ENCODE measurements at places on chromosomes 2 and 18. TPM values are rescaled to one million over a fixed set of nuclear protein-coding genes. Genes with fewer than 3 reads are reported as not detected.

DNA sequence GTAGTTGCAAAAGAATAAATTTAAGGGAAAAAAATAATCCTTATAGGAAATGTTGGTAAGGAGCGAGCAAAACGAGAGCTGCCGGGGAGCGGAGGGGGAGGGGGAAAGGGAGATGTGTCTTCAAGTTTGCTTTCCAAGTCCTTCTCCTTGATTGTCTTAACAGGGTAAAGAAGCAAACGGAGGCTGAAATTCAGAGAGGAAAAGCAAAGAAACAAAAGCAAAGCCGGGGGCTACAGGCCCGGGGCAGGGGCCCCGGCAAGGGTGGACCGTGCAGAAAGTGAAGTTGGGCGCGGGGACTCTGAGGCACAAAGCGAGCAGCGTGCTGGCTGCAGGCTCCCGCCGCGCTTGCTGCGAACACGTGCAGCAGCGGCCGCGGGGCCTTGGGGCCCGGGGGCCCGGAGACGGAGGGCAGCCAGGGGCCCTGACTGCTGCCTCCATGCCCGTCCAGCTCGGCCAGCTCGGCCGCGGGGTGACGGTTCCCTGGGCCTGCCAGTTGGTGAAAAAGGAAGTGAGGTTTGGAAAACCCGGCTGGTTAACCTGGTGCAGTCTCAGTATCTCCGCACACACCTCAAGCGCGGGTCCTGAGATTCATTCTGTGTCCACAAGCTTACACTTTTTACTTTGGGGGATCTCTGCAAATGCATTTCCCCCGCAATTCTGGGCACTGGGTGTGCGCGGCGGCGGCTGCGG is 4.1 kb downstream of the BCL11A start:
- no peak for DNase-seq

GRCh38 chr2:216519154-216519762 is 20.6 kb downstream of the RPL37A start:
- DNase-seq, result peak; percentile 65

DNA sequence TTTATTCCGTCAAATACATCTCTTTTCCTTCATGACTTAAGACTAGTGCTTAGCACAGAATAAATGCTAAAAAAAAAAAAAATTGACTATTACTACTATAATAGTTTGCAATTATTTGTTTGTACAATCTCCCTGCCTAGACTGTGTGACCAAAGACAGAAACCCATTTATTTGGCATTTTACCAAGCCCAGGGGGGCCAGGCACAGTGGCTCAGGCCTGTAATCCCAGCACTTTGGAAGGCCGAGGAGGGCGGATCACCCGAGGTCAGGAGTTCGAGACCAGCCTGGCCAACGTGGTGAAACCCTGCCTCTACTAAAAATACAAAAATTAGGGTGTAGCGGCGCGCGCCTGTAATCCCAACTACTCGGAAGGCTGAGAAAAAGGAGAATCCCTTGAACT is 1.4 kb downstream of the ASB3 start:
- no peak for DNase-seq

DNA sequence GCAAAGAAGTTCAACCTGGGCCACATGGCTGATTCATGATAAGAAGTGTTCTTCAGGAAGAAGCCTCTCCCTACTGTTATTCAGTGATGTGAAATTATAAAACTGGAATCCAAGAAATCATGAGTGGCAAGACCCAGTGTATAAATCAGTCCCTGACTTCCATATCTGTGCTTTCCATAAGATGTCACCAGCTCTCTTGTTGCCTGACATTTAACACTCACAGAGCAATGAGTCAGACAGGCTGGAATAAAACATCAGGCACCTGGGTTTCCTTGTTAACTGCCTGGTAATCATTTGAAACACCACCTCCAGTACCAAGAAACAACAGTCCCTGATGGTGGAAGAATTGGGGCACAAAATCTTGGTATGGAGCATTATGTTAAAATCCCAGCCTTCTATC is 76.1 kb downstream of the SCG2 start:
- DNase-seq, result no peak

DNA sequence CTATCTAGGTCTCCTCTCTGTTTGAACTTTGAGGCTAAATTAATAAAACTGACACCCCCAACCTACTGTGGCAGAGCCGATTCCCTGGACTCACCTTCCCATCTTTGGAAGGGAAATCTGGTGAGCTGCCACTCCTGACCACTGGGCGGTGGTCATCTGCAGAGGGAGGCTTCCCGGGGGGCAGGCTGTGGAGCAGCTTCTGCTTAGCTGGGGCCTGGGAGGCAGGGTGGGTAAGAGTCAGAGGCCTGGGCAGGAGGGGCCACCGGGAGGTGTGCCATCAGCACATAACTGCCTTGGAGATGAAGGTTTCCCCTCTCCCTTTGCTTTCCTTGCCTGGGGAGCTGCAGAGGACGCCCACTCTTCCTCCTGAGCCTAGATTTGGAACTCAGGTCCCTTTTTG is 2.3 kb upstream of the NPPC start:
- DNase-seq, result peak; percentile 18

DNA sequence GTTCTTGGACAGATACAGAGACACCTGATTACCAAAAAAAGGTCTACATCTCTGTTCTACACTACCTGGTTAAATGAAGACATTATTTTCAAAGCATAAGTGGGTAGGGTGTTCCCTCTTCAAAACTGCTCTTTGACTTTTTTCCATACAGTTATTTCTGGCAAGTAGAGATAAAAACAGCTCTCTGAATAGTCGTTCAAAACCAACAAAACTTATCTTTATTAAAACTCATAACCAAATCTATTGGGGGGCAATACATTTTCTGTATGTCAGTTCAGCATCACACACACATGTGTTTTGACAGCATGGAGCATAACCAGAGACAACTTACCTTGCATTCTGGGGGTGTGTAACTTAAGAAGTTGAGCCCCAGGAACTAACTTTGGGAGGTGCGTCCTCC is 149.0 kb upstream of the EPC2 start:
- no peak for DNase-seq

- DNase-seq, result no peak
Measured at GRCh38 chr2:171491292-171491691, 31.0 kb upstream of the CYBRD1 start.

- no peak for DNase-seq
Measured at GRCh38 chr2:180038997-180039396, 31.9 kb upstream of the CWC22 start.

GRCh38 chr2:8604262-8604661 is 77.6 kb upstream of the ID2 start:
- no peak for DNase-seq

- no peak for DNase-seq
Measured at GRCh38 chr2:83725735-83726134, 733.3 kb downstream of the SUCLG1 start.

DNA sequence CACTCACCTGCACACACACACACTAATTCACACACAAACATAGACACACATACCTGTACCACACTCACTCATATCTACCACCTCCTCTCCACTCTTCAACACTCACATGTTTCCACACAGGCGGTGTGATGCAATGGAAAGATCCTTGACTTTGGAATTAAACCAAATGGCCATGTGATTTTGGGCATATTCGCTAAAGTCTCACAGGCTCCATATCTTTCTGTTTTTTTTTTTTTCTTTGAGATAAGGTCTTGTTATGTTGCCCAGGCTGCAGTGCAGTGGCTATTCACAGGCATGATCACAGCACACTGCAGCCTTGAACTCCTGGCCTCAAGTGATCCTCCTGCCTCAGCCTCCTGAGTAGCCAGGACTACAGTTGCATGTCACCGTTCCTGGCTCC is 91.1 kb upstream of the MEX3C start:
- no peak for DNase-seq

- DNase-seq, result no peak
Measured at GRCh38 chr2:206764673-206765241, 371 bp downstream of the MDH1B start.

DNA sequence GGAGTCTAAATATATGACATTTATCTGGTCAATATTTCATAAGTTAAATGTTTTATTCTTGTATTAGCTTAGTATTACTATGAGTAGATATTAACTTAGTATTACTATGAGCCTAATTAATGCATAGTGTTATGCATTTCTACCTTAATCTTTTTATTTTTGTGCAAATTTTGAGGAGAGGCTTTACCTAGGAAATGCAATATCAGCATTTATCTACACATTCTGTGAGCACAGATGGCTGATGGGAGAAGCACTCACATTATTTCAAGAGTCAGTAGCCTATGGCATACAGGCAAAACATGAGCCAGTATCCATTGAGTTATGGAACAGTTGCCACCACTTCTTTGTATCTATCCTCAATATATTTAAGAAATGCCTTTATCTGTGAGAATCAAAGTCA is 404.6 kb upstream of the KCNJ3 start:
- DNase-seq, result no peak

- DNase-seq, result no peak
Measured at GRCh38 chr2:136015699-136016098, 30.3 kb upstream of the DARS1 start.

DNA sequence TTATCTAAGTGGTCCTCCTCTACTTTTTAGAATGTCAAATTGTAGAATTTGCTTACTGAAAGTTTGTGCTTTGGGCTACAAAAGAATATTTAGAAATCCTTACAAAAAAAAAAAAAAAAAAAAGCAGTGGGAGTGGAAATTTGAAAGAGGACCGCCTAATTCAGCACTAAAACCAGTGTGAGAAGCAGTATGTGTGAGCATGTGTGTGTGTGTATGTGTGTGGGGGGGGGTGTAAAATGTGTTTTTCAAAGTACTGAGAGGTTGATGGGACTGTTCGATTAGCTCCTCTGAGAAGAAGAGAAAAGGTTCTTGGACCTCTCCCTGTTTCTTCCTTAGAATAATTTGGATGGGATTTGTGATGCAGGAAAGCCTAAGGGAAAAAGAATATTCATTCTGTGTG is at the start of gene VIT:
Gene VIT (plus strand): TSS at position 175 of the 400 bp plus-strand sequence. CDS start 19,664 bp downstream, outside the sequence.
- no peak for DNase-seq

DNA sequence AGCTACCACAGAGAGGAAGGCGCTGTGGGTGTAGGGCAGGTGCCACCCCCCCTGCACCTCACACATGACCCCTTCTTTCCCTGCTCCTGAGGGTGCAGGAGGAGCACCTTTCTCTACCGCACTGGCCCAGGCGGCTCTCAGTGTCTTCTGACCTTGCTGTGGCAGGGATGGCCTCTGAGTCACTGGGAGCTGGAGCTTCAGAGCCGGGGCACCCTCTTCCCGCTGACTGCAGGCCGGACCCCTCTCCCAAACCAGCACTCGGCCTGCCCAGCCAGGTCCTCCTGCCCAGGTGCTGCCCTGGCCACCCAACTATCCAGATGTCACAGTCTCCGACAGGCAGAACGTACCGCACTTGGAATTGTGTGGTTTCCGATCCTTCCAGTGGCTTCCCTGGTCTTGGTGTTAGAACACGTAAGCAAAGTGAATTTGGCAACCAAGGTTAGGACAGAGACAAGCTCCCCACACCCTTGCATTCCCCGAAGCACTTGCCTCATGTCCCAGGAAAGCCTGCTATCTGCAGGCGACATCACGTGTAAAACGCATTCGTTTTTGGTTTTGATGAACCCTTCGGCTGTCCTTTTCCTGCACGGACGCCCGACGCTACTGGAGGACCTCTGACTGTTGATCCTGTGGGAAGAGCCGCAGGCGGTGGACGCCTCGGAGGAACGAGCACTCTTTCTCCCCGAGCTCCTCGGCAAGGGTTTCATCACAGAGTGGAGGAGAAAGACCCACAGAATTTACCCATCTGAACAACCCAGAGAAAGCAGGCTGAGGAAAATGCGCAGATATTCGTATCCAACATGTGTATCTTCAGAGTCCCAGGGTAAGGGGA is 24.7 kb upstream of the KCNG2 start:
- DNase-seq, result no peak

DNA sequence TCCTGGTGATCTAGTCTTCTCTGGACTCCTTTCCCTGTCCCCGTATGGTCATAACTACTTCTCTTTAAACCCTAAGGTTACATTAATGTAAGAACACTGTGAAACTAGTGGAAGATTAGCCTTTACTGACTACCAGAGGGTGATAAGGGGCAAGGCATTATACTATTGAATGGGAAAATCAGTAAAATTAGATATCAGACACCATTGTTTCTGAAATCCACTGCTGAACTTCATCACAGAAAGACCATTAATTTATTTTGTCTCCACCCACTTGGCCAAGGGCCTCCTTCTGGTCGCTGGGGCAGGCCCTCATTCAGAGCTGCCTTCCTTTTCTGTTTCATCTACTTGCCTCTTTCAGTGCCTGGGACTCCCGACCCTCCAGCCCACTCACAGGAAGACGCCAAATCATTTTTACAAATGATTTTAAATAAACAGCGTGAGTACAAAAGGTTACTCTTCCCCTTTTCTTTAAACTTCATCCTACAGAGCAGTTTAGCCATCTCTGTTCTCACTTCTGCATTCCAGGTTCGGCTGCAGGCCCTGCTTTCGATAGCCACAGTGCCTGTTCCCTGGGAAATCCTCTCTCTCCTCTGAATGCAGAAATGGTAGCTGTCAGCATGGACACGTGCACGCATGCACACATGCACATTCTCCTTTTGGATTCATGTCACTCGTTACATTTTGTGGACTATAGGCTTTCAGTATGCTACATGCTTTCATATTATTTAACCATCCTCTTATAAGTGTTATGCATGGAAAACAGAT is 70.3 kb upstream of the DOCK10 start:
- no peak for DNase-seq

GRCh38 chr2:66405473-66405872 is 29.5 kb upstream of the MEIS1 start:
- no peak for DNase-seq

GRCh38 chr2:198102856-198103255 is 298.5 kb downstream of the PLCL1 start:
- no peak for DNase-seq

- DNase-seq, result no peak
Measured at GRCh38 chr2:191037351-191037750, 23.4 kb upstream of the STAT1 start.

CKAP2L gene
- total RNA-seq, result 26.8 TPM

SNED1 gene
- total RNA-seq, result 0.14 TPM

ARHGAP15 gene
- 80.6 TPM for total RNA-seq

RUFY4 gene
- not detected for total RNA-seq

SLC38A11 gene
- not detected for total RNA-seq

ABCG5 gene
- not detected for total RNA-seq

CAPN13 gene
- total RNA-seq, result not detected

NYAP2 gene
- total RNA-seq, result not detected

KCNIP3 gene
- not detected for total RNA-seq

NOSTRIN gene
- total RNA-seq, result not detected

ANKRD29 gene
- total RNA-seq, result not detected

CBLN2 gene
- total RNA-seq, result not detected

CREG2 gene
- not detected for total RNA-seq

GAREM2 gene
- total RNA-seq, result 4.1 TPM
